ENCODE measurements at places on chromosomes 2 and 18.

- DNase-seq: no peak
These were observed 36.5 kb downstream of the SLC25A52 start for GRCh38 chr18:31723990-31724711.

- DNase-seq: no peak
These were observed 165.2 kb downstream of the TDRD15 start for GRCh38 chr2:21288739-21289520.

GRCh38 chr18:74333091-74333490, 17.5 kb downstream of the C18orf63 start:
- DNase-seq: no peak

- DNase-seq: no peak
These were observed 89.8 kb downstream of the EHBP1 start for GRCh38 chr2:62795341-62795740.

GRCh38 chr18:13004396-13004795, 13.2 kb downstream of the CEP192 start:
- no peak for DNase-seq

DNA sequence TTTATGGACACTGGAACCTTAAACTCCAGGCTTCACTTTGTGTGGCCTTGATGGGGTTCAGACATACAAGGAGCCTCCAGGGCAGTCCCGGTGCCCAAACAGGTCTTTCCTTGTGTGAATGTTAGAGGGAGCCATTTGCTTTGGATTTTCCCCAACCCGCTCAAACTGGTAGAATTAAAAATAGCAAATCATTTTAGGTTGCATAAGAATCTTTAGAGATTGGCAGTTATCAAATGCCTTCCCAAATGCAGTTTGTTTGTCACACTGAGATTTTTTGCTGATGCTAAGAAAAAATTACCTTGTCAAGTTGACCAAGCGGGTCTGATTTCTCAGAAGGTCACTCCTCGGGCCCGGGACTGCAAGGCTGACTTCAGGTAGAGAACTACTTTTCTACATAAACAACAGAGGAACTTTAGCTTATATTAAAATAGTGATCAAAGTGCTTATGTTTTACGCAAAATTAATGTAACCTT, 36.4 kb downstream of the ATP6V1C2 start:
- DNase-seq: no peak

DNA sequence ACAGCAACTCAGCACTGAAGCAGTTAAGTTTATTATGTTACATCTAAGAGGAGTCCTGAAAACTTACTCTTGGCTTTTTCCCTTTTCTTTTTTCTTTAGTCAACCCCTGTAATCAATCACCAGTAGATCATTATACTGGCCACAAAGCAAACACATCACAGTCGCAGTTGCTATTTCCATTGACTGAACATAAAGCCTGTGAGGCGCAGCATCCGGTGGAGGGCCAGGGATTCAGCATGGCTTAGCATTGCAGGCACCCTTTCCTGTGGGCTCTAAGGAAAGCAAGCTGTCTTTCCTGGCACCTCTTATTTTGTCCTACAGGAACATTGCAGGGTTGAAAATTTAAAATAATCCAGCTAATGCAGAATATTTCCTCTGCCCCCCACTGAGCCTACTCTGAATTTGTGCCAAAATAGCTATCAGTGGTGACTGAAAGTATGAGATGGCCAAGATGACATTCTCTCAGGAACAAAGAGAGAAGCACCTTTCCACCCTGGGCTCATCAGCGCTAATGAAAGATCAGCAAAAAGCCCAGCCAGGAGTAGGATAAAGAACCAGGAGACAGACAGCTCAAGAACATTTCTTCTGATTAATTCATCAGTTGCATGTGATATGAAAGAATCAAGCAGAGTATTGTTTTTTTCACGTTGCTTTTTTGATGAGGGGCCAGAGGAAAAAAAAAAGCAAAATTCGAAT, 85.3 kb upstream of the SULT1C3 start:
- DNase-seq: no peak

DNA sequence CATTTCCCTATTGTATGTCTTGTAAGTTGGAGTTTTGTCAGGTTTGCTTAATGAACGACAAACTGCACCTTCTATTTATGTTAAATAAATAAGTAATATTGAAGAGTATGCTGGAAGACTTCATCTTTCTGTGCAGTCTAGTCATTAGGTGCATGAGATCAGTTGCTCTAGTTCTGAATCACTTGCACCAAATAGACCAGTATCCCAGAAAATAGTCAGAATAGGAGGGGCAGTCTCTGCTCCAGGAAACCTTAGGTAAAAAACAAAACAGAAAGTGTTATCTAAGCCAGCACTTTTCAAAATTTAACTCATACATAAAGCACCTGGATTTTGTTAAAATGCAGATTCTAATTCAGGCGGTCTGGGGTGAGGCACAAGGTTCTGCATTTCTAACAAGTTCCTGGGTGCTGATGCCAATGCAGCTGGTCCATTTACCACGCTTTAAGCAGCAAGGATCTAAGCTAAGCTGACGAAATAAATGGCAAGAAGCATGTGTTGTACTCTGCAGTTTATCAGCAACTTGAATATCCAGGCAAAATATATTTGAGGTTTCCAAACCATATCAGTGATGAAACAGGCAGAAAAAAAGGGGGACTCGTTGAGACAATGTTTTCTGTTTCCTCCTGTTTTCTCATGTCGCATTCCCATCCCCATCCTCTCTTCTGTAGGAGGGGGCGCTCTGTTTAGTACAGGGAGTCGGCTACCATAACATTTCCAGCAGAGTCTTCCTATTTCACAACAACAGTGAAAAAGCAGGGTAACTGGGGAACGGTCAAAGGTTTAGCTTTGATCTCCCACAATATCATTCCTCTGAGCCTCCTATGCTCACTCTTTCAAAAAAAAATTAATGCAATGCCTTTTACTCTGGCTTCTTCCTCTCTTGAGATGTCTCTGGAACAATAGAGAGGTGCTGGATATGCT, 106.4 kb downstream of the MBD2 start:
- no peak for DNase-seq

GRCh38 chr2:119723186-119723585, 36.5 kb upstream of the PTPN4 start:
- DNase-seq: no peak

- DNase-seq: peak; percentile 34
These were observed 70.6 kb downstream of the RPE start for GRCh38 chr2:210072922-210073509.

GRCh38 chr18:51100385-51101120, 70.5 kb downstream of the SMAD4 start:
- DNase-seq: no peak

- DNase-seq: no peak
These were observed 655 bp downstream of the RND3 start for GRCh38 chr2:150486539-150487484.

GRCh38 chr2:127796389-127796788, 14.6 kb downstream of the WDR33 start:
- DNase-seq: no peak

- DNase-seq: no peak
These were observed 11.4 kb downstream of the ARL6IP6 start for GRCh38 chr2:152729844-152730243.

- DNase-seq: no peak
These were observed 1062.5 kb downstream of the BCL11A start for GRCh38 chr2:59490994-59491393.

- DNase-seq: no peak
These were observed 101.4 kb downstream of the WDPCP start for GRCh38 chr2:63486861-63487290.

- no peak for DNase-seq
These were observed 54.6 kb downstream of the AAK1 start for GRCh38 chr2:69588945-69589344.

- DNase-seq: no peak
These were observed 1978.5 kb upstream of the LRRTM1 start for GRCh38 chr2:82283075-82283474.

GRCh38 chr2:152506843-152507242, 171.9 kb downstream of the FMNL2 start:
- DNase-seq: no peak

DNA sequence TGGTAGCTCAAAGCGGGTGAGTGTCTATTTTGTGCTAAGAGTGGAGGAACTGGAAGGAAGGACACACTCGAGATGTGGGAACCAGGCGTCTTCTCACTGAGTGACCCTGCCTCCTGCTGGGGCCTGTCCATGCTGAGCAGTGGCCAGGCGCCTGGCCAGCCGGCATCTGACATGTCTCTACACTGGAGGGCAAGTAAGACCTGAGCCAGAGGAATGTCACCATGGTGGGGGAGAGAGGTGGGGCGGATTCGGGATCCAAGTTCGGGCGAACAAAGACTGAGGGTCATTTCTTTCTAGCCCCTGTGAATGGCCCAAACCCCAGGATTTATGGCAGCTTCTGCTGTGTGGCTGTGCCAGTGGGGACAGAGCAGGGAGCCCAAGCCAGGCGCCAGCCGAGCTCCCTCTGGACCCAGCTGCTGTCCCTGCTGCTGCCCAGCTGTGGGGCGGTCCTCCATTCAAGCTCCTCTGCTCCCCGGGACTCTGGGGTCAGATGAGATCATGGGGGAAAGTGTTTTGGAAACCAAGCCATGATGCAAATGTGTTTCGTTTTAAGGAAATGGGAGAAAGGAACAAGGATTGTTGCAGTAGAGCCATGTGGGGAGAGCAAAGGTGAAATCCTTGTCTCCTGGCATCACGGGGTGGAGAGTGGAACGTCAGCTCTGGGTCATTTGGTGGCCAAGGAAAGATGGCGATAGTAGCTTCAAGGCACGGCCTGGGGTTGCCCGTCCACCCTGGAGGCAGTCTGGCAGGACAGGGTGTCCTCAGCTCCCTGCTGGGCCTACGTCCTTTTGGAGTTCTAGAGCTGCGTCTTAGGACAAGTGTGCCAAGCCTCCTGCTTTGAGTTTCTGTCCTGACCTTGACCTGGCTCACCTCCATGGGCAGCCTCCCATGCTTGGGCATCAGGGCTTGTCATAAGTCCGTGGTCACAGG, 8.1 kb downstream of the ACKR3 start:
- no peak for DNase-seq

DNA sequence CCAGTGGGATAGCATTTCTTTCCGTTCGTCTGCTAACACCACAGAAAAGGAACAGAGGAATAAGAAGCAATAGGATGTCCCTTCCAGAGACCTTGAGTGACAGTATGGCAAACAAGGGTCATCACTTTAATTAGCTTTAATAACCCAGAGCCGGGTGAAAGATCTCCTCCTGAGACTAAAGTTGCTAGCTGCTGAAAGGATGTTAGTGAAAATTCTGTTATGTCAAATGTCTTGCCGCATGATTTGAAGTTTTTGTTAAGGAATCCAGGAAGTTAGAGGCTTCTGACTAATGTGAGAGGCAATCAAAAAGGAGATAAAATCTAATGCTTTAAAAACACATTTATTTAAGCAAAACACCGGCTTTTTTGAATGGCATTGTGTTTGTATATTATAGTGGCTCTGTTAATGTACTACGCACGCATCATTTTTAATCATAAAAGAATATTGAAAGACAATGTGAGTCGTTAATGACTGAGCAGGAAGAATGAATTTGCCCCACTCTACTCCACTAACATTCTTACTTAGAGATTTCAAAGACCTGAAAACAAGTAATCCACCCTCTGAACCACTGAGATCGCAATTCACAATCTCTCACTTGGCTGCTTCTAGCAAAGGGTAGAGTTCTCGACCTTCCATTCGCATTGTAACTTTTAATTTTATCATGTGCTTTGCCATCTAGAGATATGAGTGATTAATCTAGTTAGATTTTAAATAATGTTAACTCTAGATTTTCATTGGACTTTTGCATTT, 536.6 kb downstream of the LRRTM4 start:
- DNase-seq: no peak

DNA sequence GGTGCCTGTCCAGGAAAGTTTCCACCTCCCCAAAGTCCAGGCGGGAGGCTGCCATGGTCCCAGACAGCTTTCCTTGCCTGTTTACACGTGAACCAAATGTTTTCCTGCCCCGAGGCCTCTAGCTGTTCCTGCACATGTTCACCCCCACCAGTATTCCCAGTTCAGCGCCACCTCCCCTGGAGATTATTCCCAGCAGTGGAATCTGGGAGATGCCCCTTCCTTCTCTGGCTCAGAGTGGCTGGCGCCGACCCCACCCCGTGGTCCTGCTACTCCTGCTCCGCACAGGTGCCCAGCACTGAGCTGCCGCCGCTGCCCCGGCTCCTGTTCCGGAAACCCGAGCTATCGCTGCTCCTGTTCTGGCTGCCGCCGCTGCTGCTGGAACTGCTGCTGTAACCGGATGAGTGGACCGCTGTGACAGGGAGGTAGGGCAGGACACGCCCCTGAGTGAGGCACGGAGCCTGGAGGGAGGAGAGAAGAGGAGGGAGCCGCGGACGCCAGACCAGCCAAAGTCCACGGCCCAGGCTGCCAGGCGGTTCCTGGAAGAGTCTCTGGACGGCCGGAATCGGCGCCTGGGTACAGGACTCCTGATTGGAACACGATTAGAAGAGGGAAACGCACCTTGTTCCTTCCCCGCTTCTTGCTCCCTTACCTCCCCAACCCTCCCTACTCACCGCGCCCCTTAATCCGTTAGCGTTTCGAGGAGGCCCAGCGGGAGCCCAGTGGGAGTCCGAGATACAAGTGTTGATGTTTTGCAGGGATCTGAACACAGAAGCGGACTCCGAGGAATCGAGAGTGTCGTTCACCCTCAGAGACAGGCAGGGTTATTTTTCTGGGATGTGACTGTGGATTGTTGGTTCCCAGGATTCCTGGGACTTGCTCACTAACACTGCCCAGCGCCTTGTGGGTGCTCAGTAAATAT, at the start of gene PDE11A:
TSS of gene PDE11A (minus strand) at position 395 of the 919 bp plus-strand sequence. CDS start at position 55, 340 bp downstream.
- no peak for DNase-seq

DNA sequence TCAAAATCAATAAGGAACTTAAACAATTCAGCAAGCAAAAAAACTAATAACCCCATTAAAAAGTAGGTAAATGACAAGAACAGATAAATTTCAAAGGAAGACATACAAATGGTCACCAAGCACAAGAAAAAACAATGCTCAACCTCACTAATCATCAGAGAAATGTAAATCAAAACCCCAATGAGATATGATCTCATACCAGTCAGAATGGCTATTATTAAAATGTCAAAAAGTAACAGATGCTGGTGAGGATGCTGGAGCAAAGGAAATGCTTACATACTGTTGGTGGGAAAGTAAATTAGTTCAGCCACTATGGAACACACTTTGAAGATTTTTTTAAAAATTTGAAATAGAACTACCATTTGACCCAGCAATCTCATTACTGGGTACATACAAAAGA, 538.0 kb downstream of the TMX3 start:
- DNase-seq: no peak

DNA sequence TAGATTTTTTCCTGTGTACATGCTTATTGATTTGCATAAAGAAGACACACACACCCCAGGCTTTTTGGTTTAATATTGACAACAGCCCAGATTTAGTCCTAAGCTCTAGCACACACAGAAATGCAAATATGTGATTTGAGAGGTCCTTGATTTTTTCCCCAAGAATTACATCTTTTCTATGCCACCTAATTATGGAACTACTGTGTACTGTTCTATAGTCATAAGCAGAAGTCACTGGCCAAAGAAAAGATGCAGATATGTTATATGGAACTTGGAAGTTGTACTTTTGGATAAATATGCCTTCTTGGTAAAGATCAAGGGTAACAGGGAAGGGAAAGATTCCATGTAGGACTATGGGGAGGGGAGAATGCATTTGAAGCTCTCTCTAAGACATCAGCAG, 105.6 kb downstream of the SETBP1 start:
- DNase-seq: no peak

GRCh38 chr2:27086724-27087593, at the start of gene KHK:
Gene KHK, plus strand, starts transcription at chr2:27086772. Its CDS starts 488 bp downstream, at chr2:27087260.
- no peak for DNase-seq

Data from hematopoietic multipotent progenitor cell treated with erythropoietin and hydrocortisone succinate and interleukin-3 and kit ligand, for 15 days (in vitro differentiated cells).